ENCODE measurements at places on chromosomes 3 and 15. TPM values are rescaled to one million over a fixed set of nuclear protein-coding genes. Genes with fewer than 3 reads are reported as not detected.

Gene CAPN3
- 1.7 TPM for total RNA-seq

Gene TRA2B
- 117 TPM for total RNA-seq

Gene OR5H1
- total RNA-seq, result not detected

Gene GRAMD1C
- 6.8 TPM for total RNA-seq

Gene RPL35A
- 448 TPM for total RNA-seq

Gene GASK1A
- total RNA-seq, result 0.26 TPM

Gene ATP13A4
- 1.3 TPM for total RNA-seq

Gene SLC22A13
- 0.09 TPM for total RNA-seq

Gene ILDR1
- not detected for total RNA-seq

Gene HRH1
- 38.1 TPM for total RNA-seq

Gene TXNRD3
- total RNA-seq, result 14.7 TPM

Gene GJD2
- total RNA-seq, result not detected

Gene SNAP23
- total RNA-seq, result 71.6 TPM

Gene TNIK
- 15.1 TPM for total RNA-seq

Gene RBSN
- 19.2 TPM for total RNA-seq

Gene HES1
- total RNA-seq, result 4.7 TPM

Gene TMEM39A
- 35.1 TPM for total RNA-seq

Gene SPCS1
- 33.9 TPM for total RNA-seq

Gene ATP10A
- 2.5 TPM for total RNA-seq

Gene MKRN3
- 0.32 TPM for total RNA-seq

Gene PLIN1
- not detected for total RNA-seq

Gene SEMA4B
- total RNA-seq, result 16.2 TPM

Gene SAMMSON
- not detected for total RNA-seq

Gene SEMA5B
- not detected for total RNA-seq

Gene ATP2C1
- 186 TPM for total RNA-seq

Gene SH3GL3
- 0.16 TPM for total RNA-seq

Gene TMEM158
- 19.7 TPM for total RNA-seq

Gene FES
- 30.7 TPM for total RNA-seq

Gene ACTRT3
- total RNA-seq, result 7.1 TPM

Gene PGBD4
- 1.8 TPM for total RNA-seq

Gene IL20RB
- total RNA-seq, result 2.3 TPM

Gene FSD2
- not detected for total RNA-seq

Gene PLCL2
- 19.5 TPM for total RNA-seq

Gene CHST2
- total RNA-seq, result 5.5 TPM

Gene PODXL2
- 0.79 TPM for total RNA-seq

Gene MYO1E
- 21.9 TPM for total RNA-seq

Gene AGBL1
- total RNA-seq, result not detected

Gene GRAMD2A
- total RNA-seq, result 0.09 TPM

Gene UBAP1L
- 0.95 TPM for total RNA-seq

Gene C3orf20
- total RNA-seq, result not detected

Gene CACNA1D
- total RNA-seq, result 0.32 TPM

Gene IGDCC3
- not detected for total RNA-seq
